ENCODE measurements at places on chromosomes 2 and 18.

- no peak for DNase-seq
Measured at GRCh38 chr2:179349670-179350303, 85.2 kb upstream of the SESTD1 start.

- DNase-seq = no peak
Measured at GRCh38 chr2:231917280-231918066, 8.7 kb downstream of the NPPC start.

DNA sequence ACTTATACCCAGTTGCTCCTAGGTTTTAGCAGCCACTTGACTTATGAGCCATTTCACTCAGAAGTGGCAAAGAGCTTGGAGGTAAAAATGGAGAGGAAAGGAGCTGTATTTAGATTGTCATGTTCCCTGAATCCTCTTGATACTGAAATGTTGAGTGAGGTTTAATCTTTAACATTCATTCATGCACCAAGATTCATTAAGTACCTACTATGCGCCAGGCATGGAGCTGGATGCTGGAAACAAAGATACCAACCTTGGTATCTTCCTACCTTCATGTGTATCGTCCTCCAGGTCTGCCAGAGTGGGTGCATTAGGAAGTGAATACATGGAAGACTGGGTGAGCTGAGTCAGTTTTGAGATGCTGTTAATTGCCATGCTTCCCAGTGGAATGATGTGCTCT lies 23.7 kb downstream of the TPGS2 start:
- no peak for DNase-seq

DNA sequence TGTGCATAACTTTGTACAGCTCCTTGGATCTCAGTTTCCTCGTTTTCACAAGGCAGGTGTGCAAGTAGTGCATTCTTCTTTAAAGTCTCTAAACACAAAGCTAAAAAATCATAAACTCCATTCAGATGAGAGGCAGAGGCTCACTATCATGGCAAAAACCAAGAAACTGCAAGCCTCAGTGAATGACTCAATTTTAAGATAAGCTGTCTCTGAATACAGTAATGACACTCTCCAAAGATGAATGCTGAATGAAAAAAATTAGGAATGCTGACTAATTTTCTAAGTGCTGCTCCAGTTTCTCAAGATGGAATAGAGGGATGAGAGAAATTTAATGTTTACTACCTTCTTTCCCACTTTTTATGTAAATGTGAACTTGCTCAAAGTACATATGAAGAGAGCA lies 17.2 kb downstream of the B4GALT6 start:
- no peak for DNase-seq

DNA sequence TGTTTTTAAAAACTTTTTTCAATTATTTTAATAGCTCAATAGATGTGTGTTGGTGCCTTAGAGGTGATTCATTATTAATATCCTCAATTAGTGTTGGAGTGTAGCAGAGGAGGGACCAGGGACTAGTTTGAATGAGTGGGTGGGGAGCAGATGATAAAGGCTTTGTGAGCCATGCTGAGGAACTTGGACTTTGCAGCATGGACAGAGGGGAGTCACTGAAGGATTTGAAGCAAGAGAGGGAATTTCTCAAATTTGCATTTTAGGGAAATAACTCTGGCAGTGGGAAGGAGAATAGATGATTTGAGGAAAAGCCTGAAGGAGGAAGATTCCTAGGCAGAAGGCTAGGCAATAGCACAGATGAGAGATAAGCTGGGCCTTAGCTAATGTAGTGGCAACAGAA lies 42.3 kb upstream of the RMND5A start:
- no peak for DNase-seq

DNA sequence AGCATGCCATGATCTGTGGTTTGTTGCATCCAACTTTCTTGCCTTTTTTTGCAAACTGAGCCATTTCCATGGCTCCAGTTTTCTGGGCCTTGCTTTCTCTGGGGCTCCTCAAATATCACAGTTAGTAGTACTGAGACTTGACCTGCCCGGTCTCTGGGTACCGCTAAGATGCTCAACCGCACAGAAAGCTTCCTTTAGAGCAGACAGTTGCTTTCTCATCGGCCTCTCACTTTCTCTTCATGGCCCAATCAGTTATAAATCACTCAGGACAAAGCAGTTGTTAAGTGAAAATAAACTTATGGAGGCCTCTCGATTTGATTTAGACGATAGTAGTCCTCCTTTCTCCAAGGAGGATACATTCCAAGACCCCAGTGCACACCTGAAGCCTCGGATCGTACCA lies 141.2 kb upstream of the ASB18 start:
- no peak for DNase-seq

DNA sequence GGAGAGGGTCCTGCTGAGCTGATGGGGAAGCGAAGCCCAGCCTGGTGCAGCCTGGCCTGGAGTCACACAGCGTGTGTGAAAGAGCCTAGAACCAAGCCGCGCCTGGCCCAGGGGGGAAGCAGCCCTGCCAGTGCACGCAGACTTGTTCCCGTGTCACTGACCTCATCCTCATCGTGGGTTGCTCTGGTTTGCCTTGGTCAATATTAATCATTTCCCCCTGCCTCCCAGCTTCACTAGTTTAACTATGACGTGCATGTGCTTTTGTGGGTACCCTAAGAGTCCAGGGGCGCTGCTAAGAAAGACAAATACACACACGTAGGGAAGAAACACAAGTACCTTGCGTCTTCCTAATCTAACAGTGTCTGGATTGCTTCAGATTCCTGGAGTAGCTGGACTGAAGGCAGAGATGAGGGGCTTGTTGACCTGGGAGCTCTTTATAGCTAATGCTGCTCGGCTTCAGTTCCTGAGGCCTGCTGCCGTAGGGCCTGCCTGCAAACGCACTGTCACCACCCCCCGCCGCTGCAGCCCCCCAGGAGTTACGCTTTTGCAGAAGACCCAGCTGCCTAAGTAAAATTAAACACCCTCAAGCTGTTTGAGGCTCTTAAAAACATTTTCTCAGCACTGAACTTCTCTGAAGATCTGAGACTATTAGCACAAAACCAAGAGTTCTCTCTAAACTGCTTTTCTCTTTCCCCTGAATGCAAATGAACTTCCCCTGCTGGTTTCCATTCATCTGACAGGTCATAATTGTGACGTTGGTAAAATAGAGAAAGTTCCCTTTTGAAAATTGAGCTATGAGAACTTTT lies 159.2 kb downstream of the FAM210A start:
- no peak for DNase-seq

DNA sequence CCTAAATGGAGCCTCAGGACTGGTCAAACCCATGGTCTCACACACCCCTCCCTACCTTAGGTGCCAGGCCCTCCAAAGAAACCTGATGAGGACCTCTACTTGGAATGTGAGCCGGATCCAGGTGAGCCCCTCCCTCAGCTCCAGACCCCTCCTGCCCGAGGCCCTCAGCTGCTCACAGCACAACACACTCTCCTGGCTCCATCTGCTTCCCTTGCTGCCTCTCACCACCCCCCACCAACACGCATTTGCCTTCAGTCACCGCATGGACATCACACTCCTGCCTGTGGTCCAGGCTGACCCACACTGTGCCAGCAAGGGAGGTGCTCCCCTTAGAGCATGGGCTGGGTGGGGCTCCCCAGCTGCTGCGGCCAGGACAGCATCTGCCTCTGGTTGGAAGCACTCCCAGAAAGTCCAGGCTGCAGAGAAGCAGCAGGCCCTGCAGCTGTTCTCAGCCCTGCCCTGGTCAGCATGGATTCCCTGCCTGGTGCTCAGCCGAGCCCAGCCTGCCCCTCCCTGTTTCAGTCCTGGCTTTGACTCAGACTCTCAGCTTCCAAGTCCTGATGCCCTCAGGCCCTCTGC lies 15.1 kb downstream of the SH2D6 start:
- DNase-seq = no peak

DNA sequence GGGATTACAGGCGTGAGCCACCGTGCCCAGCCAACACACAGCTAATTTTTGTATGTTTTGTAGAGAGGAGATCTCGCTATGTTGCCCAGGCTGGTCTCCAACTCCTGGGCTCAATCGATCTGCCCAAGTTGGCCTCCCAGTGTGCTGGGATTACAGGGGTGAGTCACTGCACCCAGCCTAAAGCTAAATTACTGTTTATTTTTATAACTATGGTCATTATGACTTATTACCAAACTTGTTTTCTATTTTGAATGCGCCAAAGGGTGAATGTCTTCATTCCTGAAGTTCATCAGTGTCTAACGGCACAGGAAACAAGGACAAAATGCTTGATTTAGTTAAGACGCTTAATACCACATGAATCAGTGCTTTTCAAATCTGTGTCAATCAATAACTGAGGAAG lies 38.9 kb upstream of the GREB1L start:
- no peak for DNase-seq

DNA sequence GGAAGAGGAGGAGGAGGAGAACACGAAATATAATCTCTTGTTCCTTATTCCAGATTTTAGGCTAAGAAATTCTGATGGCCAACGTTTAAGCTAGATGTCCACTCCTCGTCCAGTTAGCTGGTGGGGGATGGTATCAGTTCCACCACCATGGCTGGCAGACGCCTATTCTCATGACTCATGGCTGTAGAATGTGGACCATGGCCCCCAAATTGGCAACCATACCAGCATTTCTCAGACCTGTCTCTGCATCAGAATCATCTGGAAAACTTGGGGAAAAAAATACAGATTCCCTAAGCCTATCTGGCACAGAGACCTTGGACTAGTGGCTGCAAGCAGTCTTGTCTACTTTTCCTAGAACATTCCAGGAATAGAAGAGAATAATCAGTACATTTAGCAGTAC lies 267.7 kb upstream of the SIX2 start:
- DNase-seq = no peak

- no peak for DNase-seq
Measured at GRCh38 chr2:43004879-43005244, 212.5 kb upstream of the HAAO start.

DNA sequence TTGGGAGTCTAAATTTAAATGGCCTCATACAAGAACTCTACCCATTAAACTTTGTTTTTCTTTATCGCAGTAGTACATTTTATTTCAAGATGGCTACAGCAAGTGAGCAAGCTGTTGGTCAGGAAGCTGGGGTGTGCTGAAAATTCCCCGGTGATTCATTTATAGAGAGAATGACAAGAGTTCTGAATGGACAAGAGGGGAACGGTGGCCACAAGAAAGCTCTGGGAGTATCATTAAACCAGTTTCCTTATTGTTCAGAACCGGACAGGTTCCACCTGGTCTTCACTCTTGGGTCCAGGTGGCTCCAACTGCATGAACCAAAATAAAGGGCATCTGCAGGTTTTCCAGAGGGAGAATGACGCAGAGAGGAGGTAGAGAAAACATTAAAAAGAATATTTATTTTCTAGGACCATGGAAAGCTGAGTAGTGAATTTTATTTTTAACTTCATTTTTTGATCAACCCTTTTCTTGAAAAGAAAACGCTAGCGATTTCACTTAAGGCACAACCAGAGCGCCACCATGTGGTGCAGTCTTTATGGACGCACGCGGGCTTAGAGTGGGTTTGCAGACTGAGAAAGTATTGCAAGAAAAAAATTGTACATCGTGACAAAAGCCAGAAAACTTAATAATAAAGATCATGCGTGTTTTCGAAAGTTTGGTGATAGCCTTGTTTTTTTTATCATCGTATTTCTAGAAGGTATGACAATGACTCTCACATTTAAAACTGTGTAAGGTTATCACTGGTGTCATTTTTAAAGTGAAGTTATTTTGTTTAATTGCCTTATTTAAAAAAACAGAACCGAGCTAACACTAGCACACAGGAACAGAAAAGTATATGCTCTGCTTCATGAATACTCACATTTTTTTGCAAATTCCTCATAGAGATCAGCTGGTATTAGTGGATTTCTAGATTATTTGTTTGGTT lies 97.9 kb upstream of the NOL4 start:
- DNase-seq = no peak

DNA sequence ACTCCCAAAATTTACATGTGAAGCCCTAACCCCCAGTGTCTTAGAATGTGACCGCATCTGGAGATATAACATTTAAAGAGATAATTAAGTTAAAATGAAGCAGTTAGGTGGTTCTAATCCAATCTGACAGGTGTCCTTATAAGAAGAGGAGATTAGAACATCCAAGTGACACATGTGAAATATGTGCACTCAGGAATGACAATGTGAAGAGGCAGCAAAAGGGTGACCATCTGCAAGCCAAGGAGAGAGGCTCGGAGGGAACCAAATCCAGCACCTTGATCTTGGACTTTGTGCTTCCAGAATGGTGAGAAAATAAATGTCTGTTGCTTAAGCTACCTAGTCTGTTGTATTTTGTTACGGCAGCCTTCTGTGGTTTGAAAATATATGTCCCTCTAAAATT lies 165.4 kb downstream of the FIGN start:
- DNase-seq = no peak
